ENCODE measurements at places on chromosomes 6 and 20.

DNA sequence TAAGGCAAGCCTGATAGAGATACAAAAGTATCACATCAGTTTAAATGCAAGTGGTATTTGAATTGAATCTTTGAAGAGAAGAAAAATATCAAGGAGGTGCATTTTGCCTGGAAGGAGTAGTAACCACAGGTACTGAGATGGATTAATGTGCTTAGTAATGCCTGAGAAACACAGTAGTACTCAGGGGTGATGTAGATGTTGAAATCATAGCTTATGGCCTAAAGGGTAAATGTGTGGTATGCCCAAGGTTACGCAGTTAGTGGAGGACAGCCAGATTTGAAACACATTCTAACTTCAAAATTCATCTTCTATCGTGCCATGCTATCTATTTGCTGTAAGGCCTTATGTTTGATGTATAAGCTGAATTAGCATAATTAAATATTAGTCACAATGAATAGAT lies 55.9 kb downstream of the STXBP5 start:
- DNase-seq = no peak

DNA sequence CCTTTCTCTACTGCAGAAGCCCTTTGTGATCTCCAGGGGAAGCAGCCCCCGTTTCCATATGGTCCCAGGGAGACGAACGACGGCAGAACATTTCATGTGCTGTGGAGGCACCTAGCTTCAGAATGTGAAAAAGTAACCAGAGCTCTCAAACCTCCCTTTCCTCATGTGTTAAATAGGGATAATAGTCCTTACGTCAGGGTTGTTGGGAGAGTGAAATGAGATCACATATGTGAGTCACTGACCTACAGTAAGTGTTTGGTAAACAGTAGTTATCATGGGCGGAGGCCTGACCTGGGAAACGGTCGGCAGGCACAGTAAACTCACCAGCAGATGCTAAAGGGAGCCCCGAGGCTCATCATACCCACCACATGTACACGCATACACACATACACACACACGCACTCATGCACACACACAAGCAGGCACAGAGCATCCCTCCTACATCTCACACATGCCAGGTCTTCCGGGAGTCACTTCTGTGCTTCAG lies 89.7 kb downstream of the LY86 start:
- DNase-seq = no peak

GRCh38 chr6:130965656-130966055 lies 97.4 kb downstream of the EPB41L2 start:
- no peak for DNase-seq

DNA sequence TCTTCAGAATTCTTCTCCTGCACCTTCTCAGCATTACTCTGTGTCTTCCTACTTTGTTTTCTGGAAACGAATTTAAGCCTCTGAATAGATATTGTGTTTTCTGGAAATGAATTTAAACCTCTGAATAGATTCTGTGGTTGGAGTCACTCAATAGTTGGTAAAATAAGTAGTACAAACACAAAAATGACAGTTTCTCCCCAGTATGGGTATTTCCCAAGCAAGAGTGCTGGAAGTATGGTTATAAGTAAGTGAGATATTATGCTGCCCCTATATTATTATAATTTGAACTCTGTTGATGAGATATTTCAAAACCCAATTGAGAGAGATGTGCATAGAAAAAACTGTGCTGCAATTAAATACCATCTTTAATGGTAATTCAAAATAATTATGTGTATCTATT lies 94.9 kb downstream of the TINAG start:
- no peak for DNase-seq

GRCh38 chr6:165811512-165811911 lies 148.5 kb upstream of the PDE10A start:
- no peak for DNase-seq

DNA sequence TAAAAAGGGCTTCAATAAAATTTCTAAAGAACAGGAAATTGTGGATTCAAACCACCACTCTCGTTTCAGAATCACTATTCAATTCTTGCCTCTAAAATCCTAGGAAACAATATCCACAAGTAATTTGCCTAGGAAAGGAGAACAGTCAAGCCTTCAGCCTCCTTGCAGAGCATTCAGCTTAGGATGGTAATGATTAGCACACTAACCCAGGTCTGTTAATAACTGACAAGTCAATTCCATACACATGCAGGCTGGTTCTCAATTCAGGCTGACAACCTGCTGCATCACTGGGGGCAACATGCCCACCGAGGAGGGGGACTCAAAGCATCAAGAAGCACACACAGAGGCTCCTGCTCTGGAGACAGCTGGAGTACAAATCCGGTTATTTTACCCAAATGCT lies 57.6 kb downstream of the GMDS start:
- DNase-seq = no peak

DNA sequence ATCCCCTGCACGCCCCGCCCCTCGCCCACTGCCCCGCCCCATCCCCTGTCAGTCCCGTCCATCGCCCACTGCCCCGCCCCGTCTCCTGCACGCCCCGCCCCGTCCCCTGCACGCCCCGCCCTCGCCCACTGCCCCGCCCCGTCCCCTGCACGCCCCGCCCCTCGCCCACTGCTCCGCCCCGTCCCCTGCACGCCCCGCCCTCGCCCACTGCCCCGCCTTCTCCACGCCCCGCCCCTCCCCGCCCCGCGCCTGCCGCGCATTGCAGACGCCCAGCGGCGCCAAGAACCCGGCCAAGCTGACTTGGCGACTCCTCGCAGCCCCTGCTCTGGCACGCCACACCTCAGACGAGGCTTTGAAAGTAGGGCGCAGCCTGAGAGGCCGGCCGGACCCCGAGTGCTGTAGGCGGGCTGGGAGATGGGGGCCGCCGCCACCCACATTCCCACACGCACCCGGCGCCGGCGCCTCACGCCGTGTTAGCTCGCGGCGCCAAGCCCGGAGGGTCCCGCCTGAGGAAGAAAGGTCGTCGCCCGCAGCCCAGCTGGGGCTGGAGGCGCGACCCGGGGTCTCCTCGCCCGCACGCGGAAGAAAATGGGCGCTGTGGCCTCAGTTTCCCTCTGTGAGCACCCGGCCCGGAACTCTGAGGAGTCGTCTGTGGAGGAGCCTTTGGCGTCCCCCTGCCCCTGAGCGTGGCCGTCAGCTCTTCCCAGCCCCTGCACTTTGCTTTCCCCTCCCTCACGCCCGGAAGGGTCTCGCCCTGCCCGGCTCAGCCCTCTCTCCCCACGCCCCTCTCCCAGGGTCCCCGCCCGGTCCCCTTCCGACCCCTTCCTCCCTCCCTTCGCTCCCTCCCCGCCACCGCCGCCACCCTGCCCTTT lies at the start of gene RAD21L1:
TSS of gene RAD21L1 (plus strand) at position 262 of the 872 bp plus-strand sequence. CDS start 2,410 bp downstream, outside the sequence.
- DNase-seq = peak; percentile 46

DNA sequence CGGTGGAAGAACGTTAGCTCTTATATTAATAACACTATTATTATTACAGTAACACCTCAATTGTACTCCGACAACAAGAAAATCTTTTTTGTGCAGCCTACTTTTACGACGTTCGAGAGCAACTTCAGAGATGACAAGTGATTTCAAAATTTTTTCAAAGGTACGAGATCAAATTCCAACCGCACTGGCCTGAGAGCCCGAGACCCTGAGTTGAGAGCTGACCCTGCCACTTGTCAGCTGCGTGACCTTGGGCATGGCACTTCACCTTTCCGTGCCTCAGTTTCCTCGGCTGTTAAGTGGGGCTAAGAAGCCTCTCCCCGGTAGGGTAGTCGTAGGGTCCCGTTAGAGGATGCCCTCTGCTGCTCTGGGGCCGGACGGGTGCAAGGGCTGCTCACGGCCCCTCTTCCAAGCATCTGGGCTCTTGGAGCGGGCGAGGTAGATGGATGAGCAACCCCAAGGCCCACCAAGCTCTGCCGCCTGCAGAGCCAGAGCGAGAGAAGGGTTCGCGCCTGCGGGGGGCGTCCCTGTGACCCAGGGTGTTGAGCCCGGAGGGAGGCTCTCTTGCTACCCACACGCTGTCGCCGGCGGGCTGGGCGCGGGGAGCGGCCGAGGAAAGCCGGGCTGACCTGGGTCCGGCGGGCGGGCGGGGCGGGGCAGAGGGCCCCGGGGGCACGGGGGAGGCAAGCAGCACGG lies 510 bp downstream of the NDRG3 start:
- DNase-seq = no peak

- no peak for DNase-seq
These were observed 106.3 kb downstream of the BCAS1 start for GRCh38 chr20:53964067-53964466.

DNA sequence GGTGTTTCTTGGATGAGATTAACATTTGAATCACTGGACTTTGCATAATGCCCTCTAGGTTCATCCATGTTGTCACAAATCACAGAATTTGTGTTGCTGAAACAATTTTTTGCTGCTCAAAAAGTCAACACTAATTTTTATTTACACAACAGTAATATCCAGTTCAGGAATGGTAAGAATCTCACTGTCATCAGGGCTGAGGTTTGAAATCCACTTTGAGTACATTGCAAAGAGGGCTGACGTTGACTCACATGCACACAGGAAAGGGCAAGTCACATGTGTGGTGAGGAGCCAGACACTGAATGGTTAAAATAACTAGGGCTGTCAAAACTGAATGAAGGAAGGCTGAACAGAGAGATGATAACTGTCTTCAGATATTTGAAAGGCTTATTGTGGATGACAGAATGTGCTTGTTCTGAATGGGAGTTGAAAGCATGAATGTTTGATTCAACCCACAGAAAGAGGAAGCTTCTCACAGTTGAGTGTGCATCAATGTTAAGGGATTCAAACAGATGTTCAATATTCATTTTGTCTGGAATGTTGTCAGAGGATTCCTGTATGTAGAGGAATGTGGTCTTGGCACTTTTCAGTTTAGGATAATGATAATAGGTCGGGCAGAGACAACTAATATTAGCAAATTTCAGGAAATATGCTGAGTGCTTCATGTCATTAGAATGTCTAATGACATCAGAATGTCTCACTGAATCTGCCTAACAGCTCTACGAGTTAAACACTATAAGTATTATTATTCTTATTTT lies 3.6 kb upstream of the ADGRG6 start:
- DNase-seq = no peak

DNA sequence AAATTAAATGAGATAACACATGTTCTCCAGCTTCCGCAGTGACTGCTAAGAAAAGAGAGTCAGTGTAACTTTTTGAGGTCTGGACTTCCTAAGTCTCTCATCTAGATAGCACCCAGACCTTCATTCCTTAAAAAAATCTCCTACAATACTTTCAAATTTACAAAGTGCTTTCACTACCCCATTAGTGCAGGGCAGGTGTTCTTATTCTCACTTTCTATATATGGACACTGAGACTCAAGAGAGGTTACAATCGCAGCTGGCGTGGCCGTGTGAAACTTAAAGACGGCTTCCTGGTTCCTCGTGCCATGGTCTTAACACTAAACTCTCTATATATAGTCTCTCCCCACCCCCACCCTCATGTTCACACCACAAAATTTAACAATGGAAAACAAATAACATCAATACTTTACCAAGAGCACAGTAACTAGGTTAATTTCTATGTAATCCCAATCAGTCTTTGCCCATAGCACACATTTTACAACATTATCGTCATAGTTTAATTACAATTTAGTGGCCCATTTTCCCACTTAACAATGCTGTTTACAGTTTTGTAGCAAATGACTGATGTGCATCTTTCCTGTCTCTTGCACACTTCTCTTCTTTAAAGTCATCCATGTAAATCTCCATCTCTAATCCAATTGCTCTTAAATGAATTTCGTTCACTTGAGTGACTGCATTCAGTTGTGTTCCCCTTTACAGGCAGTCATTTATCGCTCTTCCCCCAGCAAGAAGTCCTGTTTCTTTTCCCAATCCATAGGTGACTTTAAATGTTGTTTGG lies 78.8 kb upstream of the ARID1B start:
- peak; percentile 43 for DNase-seq

- DNase-seq = peak; percentile 44
These were observed 329.5 kb downstream of the PRL start for GRCh38 chr6:21967056-21967974.

- no peak for DNase-seq
These were observed 43.0 kb upstream of the NELFCD start for GRCh38 chr20:58938078-58938477.

DNA sequence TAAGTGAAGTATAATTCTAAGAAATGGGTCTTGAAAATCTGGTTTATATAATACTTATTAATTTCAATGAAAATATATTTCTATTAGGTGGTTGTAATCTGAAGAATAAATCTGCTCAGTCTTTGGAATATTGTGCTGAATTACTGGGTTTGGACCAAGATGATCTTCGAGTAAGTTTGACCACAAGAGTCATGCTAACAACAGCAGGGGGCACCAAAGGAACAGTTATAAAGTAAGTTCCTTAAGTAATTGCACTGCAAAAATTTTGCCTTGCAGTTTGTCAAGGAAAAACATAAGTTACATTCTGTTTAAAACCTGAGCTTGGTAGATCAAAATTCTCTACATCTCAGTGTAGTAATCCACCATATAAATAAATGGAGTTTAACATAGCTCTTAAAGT lies 106.0 kb downstream of the MYO6 start:
- peak; percentile 40 for DNase-seq

DNA sequence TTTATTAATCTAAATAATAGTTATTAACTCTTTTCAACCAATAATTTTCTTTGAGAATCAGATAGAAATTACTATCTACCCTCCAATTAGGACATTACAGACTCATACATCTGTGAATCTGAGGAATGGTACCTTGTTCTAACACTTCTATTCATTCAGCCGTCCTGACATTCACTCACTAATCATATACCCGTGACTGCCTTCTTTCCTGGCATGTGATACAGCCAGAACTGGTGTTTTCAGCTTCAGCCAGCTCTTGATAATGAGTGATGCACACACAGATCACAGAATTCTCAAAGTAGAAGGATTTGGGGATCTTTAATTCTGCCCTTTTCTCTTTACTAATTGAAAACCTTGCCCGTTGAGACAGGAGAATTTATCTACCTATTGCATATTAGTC lies 499.9 kb downstream of the UTRN start:
- no peak for DNase-seq

GRCh38 chr20:53244711-53245110 lies 272.6 kb downstream of the TSHZ2 start:
- DNase-seq = no peak

- no peak for DNase-seq
These were observed 41.1 kb downstream of the GRIK2 start for GRCh38 chr6:101434601-101435000.

DNA sequence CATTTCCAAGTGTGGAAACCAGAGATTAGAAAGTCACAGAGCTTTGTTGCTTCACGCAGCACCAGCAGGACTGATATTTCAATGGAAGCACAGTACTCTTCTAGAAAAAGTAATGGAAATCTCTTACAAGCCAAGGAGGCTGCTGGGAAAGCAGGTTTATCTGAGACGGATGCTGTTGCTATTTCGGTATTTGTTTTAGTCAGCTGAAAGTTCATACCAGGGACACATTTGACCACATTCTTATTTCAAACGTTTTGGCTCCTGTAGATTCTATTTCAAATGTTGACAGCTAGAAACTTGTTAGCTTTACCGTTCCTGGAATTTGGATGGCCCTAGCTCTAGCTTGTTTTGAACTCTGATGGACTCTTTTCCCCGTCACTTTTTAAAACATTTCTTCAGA lies 3.7 kb upstream of the TMEM242 start:
- DNase-seq = no peak

GRCh38 chr6:30511169-30511546 lies 21.8 kb downstream of the HLA-E start:
- DNase-seq = no peak

- no peak for DNase-seq
These were observed 1.4 kb upstream of the BANF2 start for GRCh38 chr20:17698384-17698783.

- no peak for DNase-seq
These were observed 106.0 kb upstream of the CST7 start for GRCh38 chr20:24842918-24843715.
